ENCODE measurements at places on chromosomes 2 and 18.

DNA sequence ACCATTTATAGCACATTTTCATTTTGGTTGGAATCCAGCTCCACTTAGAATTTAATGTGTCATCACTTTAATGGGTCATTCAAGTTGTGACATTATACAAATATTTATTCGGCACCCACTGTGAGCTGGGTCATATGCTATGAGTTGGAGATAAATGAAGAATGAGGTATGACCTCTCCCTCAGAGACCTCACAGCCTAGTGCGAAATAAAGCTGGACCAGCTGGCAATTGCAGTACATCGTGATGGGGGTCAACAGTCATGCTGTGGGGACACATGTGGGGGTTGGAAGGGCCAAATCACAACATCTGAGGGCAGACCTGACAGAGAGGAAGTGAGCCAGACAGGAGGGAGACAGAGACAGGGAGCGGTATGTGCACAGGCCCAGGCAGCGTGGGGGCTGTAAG is 175.4 kb downstream of the MAIP1 start:
- DNase-seq, result peak; percentile 4

GRCh38 chr2:60306267-60306861 is 247.1 kb downstream of the BCL11A start:
- DNase-seq, result no peak

GRCh38 chr2:4873364-4873763 is 818.8 kb upstream of the SOX11 start:
- DNase-seq, result no peak

- no peak for DNase-seq
Measured at GRCh38 chr2:135615404-135615803, 84.1 kb downstream of the R3HDM1 start.

- DNase-seq, result no peak
Measured at GRCh38 chr18:45109271-45109670, 428.6 kb downstream of the SETBP1 start.

- DNase-seq, result no peak
Measured at GRCh38 chr2:63218800-63219526, 168.3 kb downstream of the OTX1 start.

DNA sequence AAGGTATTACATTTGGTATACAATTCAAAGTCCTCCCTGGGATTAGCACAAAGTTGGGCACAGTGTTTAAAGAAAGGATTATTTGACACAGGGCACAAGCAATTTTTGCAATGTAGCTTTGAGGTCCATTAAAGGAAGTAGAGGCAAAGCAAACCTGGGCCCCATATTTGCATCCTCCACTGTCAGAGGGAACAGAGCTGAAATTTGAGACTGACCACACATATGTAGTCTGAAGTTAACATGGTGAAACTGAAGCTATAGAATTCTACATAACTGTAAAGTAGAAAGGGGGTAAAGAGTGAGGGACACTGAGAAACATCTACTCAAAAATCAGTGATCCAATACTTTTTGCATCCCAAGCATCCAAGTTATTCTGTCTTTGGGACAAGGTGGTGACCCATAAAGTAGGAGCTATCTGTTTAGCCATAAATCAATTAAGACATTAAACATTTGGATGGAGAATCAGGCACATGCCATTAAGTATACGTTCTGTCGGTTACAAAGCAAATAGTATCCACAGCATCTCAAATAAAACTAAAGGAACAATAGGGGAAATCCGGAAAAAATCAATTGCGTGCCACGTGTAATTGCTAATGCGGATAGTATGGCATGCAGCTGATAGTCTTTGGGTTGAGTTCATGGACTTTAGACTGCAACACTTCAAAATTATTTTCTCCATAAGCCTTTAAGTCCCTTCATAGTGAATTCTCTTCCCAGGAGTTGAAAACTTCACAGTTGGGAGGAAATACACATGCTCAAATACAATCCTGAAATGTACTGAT is 72.6 kb downstream of the PLEKHM3 start:
- no peak for DNase-seq

- DNase-seq, result no peak
Measured at GRCh38 chr2:98822301-98823164, 91.6 kb upstream of the MGAT4A start.

DNA sequence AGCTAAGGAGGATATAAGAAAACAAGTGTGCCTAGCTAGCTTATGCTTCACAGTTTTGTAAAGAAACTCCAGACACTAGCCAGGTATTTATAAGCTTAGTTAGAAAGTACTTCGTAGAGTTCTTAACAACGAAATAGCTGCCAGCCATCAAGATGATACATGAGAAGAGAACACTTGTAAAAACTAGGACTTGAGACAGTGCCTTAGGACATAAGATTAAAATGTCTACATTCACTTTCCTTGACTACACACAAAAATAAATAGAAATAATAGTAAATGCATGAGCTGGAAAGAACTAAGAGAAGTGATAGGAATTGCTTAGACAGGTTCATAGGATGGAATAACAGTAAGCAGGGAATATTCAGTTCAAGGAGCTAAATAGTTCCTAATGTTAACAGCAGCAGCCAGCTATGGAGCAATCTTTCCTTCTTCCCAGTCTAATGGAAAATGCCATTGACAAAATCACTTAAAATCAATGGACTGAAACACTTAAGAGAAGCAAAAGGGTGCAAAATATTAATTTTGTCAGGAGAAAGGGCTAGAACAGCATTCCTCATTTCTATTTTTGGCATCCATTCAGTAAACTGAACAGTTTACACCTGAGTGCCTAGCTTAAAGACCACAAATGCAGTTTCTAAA is 186.6 kb downstream of the PDE11A start:
- no peak for DNase-seq

DNA sequence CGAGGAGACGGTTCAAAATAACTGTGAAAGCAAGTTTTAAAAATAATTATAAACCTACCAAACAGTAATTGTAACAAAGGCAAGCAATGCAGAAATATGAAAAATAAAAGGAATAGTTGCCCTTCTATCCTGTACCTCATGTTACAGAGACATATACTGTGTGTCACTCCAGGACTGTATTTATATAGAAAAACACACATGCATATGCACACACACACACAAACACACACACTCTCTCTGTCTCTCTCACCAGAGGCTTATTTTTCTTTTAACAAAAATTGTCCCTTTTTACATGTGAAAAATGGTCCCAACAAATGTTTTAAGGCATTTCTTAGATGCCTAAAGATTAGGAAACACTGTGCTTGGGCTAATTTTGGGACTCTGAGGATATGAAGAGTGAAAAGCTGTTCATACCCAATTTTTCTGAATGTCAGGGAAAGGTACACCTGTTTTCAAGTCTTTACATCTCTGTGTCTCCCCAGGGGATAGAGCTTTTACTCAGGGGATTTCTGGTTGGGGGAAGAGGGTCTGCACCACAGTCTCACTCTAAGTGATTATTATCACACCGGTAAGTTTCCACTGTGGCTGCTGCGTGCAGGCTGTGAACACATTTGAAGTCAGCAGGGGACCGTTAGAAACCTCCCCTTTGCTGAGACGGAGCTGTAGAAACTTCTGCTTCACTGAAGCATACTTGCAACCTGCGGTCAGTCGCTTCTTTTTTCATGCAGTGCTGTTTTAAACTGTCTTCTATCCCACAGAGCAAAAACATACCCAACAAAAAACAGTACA is 51.4 kb upstream of the SPAG16 start:
- DNase-seq, result no peak

DNA sequence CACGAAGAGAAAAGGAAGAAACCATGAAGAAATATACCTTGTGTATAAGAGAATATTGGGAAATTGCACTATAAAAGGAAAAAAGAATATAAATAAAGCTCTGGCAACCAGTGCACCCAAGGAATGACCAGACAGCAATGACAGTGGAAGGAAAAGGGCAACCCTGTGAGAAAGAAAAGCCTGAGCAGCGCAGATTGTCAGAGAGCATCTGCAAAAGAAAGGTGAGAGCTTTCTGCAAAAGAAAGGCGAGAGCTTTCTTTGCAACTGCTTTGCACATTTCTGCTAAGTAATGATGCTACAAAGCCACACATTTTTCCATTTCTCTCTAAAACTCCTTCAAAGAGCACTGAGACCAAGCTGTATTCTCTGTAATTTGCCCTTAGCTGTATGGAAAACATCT is 83.6 kb downstream of the CTNNA2 start:
- no peak for DNase-seq

DNA sequence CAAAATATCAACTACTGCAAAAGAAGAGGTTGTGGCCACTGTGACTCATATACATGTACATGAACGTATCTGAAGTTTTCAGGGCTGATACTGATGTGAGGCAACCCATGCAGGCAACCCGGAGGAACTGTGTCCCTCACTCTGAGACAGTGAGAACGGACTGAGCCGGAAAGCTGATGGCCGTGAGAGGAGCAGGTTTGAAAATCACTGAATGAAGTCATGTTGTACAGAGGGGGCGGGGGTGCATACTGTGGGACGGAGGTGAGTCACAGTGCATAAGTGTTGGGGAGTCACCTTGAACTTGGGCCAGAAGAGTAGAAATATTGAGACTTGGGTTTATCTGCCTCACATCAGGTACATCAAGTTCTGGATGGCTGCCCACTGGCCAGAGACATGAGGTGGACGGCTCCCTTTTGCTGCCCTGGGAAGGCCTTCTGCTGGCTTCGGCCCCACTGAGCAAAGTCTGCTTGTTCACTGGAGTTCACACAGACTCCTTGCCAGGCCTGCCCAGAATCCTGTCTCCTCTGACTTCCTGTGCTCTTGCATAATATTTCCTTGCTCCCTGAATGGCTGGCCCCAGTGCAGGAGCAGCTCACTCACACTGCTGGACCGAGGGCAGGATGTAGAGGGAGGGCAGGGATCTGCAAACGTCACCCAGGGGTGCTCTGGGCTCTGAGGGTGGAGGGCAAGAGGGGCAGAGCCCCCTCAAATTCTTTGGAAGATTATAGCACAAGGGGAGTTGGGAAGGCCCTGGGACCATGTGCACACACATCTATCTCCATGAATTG is 18.1 kb downstream of the EPAS1 start:
- DNase-seq, result peak; percentile 86

GRCh38 chr2:120775801-120776589 is 40.3 kb downstream of the GLI2 start:
- no peak for DNase-seq

DNA sequence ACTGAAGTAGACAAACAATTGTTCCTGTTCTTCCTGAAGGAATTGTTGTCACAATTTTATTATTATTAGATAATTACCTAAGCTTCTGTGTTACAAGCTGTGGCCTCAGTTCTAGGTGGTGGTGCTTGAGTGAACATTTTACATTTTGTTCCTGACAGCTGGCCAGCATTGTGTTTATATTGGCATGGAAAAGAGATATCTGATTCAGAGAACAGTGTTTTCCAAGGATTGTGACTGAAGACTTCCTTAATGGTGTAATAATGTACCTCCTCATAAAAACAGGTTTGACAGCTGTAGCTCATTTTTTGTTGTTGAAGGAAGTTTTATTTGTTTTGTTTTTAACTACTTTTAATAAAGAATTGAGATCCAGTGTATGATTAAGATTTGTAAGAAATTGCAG is 95.2 kb downstream of the EPB41L5 start:
- peak; percentile 22 for DNase-seq

DNA sequence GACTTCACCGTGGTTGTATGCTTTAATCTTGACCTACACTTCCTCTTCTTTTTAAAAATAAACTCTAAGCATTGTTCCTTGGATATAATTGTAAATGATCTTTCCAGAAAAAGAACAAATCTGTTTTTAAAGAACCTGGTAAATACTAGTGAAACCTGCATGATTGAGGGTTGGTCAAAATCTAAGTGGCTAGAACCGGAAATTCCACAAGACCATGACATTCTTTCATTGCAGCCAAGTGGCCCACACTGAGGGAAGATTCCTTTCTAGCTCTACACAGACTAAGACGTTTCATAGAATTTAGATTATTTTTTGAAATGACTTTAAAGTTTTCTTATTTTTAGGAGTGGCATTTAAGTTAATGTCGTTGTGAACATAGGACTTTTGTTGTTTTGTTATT is 356.7 kb downstream of the NYAP2 start:
- DNase-seq, result no peak

DNA sequence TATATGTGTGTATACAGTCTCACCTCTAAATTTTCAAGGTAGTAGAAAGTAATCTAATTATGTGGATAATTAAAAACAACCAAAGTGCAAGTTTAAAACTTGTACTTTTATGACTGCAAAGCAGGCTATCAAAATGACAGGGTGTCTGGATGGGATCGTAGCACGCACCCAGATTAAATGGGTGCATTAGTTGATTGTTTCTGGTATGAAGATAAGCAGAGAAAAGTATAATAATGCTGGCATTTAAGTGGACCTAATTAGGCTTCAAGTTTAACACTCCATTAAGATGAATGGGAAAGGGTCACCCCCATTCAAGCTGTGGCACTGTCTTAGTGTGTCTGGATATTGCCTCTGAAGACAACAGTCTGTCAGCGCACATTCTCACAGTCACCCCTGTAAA is 124.6 kb upstream of the ZEB2 start:
- no peak for DNase-seq

GRCh38 chr18:28903306-28903705 is 726.4 kb upstream of the CDH2 start:
- DNase-seq, result no peak

DNA sequence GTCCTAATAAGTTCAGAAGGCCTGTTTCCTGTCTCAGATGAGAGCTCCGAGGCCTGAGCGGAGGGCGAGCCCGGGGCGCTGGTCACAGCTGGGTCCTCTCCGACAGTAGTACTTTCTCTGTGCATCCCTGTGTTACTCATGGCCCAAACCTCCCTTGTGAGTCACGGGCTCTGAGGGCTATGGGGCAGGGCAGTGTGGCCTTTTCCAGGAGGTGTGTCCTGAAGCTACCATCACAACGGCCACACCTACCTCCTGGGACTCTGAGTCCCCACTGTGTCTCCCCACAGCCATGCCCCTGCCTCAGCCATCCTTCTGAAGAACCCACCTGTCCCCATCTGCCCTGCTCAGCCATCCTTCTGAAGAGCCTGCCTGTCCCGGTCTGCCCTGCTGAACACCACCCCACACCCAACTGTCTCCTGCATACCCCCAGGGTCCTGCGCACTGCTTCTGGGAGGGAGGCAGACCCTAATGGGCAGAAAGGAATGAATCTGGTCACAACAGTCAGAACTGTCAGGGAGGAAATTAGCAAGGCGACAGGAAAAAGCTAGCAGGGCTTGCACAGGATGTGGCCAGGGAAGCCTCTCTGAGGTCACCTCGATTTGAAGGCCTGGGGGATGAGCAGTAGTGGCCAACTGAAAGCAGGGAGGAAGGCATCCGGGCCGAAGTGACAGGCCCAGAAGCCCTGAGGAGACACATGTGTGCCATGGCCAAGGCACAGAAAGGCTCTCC is 145.4 kb upstream of the RIOK3 start:
- DNase-seq, result no peak

DNA sequence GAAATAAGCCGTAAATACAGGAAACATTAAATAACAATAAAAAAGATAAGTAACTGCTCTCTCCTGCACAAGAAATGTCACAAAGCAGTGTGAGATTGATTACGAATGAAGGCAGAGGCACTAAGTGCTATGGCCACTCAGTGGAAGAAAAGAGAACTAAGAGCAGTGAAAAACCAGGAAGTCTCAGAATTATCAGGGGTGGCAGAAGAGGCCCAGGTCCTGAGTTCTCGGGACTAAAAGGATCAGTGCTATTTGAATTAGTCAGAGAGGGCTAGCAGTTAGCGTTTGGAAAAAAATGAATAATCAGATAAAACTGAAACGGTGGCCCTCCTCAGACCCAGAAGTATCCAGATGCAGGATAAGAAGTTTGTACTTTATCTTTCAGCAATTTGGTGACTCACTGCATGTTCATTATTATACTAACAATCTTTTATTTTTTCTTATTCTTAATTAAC is 367.1 kb downstream of the ZEB2 start:
- peak; percentile 29 for DNase-seq
